ENCODE measurements at places on chromosomes 1 and 21. TPM values are rescaled to one million over a fixed set of nuclear protein-coding genes. Genes with fewer than 3 reads are reported as not detected.

- no peak for DNase-seq
Measured at GRCh38 chr1:152343006-152343405, 16.8 kb downstream of the FLG2 start.

- DNase-seq, result no peak
Measured at GRCh38 chr1:86741947-86742572, 37.7 kb downstream of the SH3GLB1 start.

- no peak for DNase-seq
Measured at GRCh38 chr1:98098473-98098872, 177.6 kb upstream of the DPYD start.

GRCh38 chr21:34915364-34915841 is 133.7 kb downstream of the RUNX1 start:
- DNase-seq, result no peak

DNA sequence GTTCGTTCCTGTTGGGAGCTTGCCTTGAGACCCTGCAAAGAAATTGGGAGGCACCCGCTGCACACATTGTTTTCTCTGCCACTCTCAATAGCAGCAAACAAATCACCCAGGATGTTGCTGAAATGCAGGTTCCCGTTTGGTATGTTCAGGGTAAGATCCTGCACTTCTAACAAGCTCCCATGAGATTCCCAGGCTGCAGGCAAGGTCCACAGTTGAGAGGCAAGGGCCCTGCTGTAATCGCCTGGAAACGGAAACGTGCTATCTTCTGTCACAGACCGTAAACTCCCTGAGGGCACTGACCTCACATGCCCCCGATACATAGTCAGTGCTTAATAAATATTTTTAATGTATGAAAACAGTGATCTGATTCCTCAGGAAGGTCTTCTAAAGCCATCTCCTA is 37.8 kb downstream of the XCL1 start:
- DNase-seq, result no peak

- no peak for DNase-seq
Measured at GRCh38 chr1:235650341-235651169, 971 bp upstream of the GNG4 start.

- no peak for DNase-seq
Measured at GRCh38 chr1:226029093-226029496, 30.0 kb upstream of the SDE2 start.

GRCh38 chr1:214552174-214552608 is 789 bp upstream of the PTPN14 start:
- DNase-seq, result no peak

DNA sequence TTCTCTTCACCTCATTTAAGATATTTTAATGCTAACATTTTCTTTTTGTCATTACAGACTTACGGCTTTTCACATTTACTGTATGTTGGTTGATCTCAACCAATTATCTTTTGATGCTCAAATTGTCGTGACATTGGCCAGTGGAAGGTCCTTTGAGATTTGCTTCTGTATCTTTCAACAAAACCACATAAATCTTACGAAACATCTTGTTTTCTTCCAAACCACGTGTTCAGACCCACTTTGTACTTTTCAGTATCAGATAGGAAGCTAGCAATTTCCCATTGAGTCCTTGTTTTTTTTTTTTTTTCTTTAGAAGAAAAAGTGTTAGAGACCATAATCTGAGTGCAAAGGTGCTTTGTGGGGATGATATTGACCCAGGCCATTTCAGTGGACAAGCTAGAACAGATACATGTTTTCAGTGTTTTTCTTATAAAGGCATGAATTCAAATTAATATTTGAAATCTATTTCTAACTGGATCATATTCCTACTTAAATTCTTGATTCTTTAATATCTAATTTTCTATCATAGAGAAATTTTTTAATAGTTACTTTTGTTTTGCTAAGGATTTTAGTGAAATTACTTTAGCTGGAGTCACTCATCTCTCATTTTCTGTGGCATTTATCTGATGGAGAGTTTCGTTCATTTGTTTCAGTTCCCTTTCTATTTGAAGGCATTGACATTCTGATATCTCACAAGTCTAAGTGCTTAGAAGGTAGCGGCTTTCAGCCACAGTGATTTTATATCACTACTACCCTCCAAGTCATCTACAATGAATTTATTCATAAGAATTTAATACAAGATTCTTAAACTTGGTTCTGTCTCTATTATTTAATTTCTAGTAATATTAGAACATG is 26.7 kb downstream of the ATG4C start:
- DNase-seq, result no peak

DNA sequence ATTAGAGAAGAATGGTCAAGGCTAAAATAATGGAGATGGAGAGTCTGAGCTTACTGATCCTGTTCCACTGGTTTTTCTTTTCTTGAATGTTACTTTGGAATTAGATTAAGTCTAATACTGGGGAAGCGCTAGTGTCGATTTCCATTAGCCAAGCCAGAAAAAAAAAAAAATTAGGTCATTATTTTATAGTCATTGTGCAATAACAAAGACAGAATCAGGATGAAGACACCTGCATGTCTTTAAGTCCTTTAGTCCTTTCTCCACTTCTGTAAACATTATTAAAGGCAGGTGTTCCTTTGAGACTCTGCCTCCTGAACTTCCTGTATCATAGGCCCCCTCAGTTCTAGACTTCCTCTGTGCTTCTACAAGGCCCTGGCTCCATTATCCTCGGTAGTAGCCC is 42.8 kb downstream of the MYSM1 start:
- DNase-seq, result no peak

DNA sequence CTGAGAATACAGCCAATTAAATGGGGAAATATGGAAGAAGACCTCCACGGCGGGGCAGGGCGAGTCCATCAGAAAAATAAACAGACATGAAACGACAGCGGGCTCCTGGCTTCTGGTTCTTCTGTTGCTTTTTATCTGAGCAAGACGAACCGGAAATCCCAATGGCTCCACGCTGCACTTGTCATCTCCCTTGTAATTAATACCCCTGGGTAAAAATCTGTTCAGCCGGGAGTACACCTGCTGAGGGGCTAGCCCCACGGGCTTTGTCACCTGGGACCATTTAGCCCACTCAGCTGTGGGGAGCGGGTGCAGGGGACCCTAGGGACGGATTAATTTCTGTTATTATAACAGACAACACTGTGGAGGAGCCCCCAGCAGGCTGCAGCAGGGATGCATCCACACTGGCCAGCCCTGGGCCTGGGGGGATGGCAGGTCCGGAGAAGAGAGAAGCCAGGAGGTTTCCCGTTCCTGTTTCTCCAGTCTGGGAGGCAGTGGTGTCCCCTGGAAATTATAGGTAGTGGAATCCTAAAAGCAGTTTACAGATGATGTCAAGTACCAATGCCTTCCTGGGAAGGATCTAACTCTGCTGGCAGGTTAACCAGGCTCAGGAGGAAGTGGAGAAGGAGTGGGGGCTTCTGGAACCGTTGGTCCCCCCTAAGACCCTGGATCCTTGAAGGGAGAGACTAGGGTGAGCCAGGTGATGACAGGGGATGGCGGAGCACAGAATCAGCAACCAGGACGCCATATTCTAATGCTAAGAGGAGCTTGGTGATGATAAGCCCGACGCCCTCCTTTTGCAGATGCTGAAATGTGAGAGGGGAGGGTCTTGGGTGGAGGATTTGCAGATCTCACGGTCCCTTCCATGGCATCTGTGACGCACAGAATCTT is 566.1 kb downstream of the PTPRU start:
- no peak for DNase-seq

GRCh38 chr1:6269720-6270400 is 9.0 kb upstream of the GPR153 start:
- DNase-seq, result no peak

DNA sequence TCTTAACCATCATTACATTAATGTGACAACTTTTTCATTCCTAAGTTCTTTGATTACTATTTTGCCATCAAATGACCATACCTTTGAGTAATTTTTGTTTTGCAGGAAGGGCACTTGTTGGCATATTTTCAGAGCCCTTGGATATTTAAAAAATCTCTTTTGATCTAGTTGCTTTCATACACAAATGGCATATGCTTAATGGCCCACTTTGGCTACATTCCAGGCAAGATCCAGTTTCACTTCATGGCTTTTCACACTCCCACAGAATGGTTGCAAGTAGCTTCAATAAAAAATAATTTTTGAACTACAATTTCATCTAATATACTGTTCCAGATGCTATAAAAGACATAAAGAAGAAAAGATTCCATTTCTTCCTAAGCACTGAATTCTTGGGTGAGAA is 18.1 kb downstream of the ADAM30 start:
- no peak for DNase-seq

GRCh38 chr1:231093156-231093922 is 53.3 kb upstream of the FAM89A start:
- DNase-seq, result no peak

GRCh38 chr1:109186733-109187086 is 27.0 kb upstream of the SARS1 start:
- DNase-seq, result no peak

DNA sequence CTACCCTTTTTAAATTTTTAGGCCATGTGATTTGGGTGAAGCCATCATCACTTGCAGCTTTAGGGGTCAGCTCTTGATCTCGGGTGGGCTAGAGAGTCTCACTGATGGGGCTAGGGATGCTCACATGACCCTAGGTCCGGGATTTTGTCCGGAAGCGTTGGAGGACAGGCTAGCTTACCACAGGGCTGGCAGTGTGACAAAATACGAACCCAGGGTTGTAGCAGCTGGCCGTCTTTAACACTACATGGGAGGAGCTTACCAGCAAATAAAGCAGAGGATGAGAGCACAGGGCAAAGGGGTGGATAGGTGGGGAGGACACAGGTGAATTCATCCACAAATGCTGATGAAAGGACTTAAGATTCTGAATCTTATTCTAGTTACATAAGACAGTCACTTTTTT is 21.9 kb downstream of the GPR161 start:
- DNase-seq, result no peak

- no peak for DNase-seq
Measured at GRCh38 chr1:156546267-156546666, 26.1 kb downstream of the IQGAP3 start.

DNA sequence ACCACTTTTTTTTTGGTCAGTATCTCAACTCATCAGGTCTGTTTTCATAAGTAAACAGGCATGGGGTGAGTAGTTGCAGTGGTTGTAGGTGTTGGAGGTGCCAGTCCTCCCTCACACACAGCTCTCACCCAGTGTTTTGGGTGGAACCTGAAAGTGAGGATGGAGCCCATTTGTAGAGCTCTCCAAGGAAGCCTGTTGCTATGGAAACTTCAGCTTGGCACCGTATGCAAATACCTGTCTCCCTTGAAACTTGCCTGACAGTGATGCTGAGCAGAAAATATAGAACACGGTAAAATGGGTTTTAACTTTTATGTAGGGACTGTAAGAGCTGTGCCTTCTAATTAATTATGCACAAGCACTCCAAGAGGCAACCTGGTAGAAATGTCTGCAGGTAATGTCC is 214.1 kb downstream of the AJAP1 start:
- no peak for DNase-seq

- DNase-seq, result no peak
Measured at GRCh38 chr1:240190881-240191401, 99.3 kb downstream of the FMN2 start.

GRCh38 chr1:30381671-30382365 is 341.6 kb downstream of the MATN1 start:
- DNase-seq, result no peak

DNA sequence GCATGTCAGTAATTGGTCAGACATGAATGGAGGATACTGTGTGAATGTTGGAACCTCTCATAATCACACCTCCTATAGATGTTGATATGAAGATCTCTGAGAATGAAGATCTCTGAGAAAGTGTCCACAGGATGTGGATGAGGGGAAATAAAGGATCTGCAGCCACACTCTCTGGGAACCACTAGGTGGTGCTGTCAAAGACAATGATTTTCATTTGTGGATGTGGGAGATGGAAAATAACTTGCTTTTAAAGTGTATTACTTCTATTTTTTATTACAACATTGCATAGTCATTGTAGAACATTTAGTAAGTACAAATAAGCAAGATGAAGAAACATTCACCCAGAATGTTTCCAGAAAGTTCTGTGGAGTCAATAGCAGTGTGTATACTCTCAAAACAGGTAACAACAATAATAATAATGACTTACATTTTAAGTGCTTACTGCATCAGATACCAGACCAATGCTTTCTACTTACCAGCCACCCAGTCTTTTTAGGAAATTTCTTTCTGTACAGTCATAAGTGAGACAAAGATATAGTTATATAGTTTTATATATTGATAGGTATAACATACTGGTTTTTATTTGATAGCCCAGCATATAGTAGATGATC is 128.2 kb downstream of the ATG4C start:
- no peak for DNase-seq

DNA sequence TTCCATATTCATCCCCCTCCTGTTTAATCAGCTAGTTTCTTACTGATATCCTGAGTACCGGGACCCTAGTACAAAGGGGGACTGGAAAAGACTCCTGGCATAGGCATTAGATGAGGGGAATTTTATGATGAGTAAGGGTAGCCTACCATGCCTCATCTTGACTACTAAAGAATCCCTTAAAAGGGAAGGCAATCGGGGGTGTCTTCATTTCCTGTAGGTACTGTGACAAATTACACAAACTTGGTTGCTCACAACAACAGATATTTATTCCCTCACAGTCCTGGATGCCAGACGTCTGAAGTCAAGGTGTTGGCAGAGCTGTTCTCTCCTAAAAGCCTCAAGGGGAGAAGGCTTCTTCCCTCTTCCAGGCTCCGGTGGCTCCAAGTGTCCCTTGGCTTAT is 28.9 kb upstream of the RUNX1 start:
- DNase-seq, result no peak

DNA sequence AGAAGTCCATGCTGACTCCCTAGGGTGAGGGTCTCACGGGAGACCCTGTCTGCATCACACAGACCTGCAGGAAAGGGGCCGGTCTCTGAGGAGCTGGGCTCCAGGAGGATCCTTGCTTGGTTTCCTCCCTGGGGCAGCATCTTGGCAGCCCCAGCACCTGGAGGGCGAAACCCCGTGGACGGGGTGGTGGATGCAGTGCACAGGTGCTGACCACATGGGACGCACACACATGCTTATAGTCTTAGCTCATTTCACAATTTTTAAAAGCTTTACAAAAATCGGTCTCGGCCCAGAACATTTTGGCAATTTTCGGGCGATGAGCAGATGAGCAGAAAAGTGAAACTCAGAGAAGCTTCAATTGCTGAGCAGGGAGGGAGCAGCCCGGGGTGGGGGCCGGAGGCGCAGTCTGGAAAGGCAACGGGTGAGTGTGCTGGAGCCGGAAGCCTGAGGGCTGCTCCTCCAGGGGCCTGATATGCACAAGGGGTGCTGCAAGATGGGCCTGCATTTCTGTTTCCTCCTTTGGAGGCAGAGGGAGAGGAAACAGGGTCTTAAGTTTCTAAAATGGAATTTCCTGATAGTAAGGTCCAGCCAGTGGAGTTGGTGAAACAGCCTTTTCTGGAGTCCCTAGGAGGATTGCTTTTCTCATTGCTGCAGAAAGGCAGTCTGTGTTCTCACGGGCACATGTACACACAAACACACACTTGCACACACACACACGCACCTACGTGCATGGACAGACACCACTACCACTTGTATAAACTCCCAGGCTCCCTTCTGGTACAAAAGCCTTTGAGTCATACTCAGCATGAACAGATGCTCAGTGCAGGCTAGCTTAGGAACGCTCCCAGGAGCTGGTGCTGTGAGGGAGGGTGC is 60.6 kb downstream of the SCCPDH start:
- DNase-seq, result no peak

Gene CCDC30
- total RNA-seq, result 1.3 TPM

Gene FALEC
- not detected for total RNA-seq

Gene BCAN
- not detected for total RNA-seq

Gene TCHHL1
- total RNA-seq, result not detected

Gene C1orf226
- 5.3 TPM for total RNA-seq

Gene COL9A2
- 2.1 TPM for total RNA-seq

Gene CASQ2
- 1.9 TPM for total RNA-seq

Gene CD1C
- not detected for total RNA-seq

Gene PSMD4
- total RNA-seq, result 117 TPM

Gene ALX3
- not detected for total RNA-seq

Gene PLPP3
- total RNA-seq, result 116 TPM

Gene KIF14
- 1.9 TPM for total RNA-seq

All from esophagus squamous epithelium (tissue), 5 donors.